ENCODE measurements at places on chromosomes 1 and 21.

- DNase-seq, result no peak
These were observed 38.5 kb upstream of the TDRD10 start for GRCh38 chr1:154463512-154463990.

DNA sequence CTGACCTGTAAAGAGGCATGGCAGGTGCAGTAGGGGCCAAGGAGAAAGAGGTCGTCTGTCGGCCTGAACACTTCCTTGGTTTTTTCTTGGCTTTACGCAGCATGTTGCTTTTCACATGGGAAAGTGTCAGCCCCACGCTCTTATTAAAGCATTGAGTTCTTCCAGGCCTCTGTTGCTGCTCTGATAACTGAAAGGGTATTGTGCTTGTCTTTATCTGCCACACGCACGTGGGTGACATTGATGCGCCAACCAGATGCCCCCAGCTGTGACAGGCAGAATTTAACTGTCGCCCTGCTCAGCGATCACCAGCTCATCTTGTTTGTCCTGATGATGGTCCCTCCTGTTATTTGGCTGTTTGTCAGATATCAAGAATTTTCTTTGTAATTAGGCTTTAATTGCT, 76.5 kb downstream of the GALNT2 start:
- no peak for DNase-seq

- no peak for DNase-seq
These were observed 450.8 kb downstream of the KIF26B start for GRCh38 chr1:245605480-245606156.

DNA sequence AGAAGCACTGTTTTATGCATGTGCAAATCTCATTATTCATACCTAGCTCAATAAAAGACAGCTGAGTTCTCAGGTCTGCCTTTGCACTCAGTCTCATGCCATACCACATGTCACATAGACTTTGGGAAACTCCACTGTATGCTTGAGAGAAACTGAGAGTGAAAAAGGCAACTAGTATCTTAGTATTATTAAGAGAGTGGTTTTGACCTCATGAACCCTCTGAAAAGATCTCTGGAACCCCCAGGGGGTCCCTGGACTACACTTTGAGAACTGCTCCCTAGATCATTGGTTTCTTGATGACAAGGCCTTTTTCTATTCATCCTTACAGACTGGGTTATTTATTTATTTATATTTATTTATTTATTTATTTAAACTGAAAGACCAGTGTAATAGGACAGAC, 3.7 kb upstream of the RHEX start:
- DNase-seq, result no peak

Measured in D341Med (cell line).